ENCODE measurements at places on chromosomes 11 and 22.

DNA sequence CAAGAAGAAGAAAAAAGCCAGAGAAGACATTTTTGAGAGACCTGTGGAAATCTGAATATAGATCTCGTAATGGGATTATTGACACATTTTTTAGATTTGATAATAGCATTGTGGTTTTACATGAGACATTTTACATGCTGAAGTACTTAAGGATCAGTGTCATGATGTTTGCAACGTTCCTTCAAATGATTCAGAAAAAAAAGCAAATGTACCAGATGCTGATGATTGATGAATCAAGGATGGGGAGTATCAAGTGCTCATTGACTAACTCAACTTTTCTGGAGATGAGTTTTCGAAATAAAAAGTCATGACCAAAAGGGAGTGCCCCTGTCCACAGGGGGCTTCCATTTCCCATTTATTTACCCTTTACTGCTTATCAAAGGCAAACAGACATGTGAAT, 207.0 kb upstream of the SORL1-AS1 start:
- H3K4me1 ChIP-seq: peaks cover 6% of the 10 kb centered on the region
- H3K27ac ChIP-seq: no peak overlapping the region
- no peaks in the 10 kb centered on the region for H3K27me3 ChIP-seq
- H3K4me3 ChIP-seq: no peak overlapping the region

GRCh38 chr22:42001706-42002105, 3.1 kb downstream of the WBP2NL start:
- no peaks in the 10 kb centered on the region for H3K27me3 ChIP-seq
- peaks cover 21% of the 10 kb centered on the region for H3K4me1 ChIP-seq
- H3K4me3 ChIP-seq: no peak overlapping the region
- H3K36me3 ChIP-seq: no peaks in the 10 kb centered on the region

DNA sequence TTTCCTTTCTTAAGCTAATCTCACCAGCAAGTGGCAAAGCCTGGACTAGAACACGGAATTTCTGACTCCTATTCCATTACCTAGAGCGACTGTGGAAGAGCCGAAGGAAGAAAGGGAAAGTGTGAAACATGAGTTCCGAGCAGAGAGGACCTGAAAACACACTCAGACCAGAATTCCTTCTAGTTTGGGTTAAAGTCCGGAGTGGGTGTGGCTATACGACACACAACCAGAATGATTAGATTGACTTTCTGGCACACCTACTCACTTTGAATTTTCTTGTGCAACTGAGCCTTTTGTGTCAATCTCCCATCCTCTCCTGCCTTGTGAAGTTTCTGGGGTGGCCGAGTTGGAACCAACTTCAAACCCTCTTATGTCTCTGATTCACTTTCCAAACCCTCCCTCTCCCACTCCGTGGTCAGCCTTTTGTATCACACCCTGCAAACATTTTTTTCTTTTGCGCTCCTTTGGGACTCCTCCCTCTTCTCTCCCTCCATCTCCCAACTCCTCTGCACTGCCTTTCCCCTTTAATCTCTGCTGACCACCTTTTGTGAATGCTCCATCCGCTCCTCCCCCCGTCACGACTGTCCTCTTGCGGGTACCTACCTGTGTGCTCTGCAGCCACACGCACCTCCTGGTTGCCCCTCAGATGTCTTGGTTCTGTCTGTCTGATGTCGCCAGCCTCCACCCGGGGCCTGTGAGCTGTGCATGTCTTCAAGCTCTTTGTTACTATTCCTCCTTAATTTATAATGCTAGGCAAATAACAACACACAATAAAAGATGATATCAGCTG, 86.3 kb upstream of the BLID start:
- H3K4me3 ChIP-seq: no peak overlapping the region
- H3K27ac ChIP-seq: no peak overlapping the region
- H3K27me3 ChIP-seq: no peaks in the 10 kb centered on the region
- no peak for DNase-seq
- no peaks in the 10 kb centered on the region for H3K36me3 ChIP-seq

GRCh38 chr11:66224226-66224855, 44.1 kb upstream of the RAB1B start:
- H3K4me3 ChIP-seq: no peak overlapping the region
- H3K27me3 ChIP-seq: no peaks in the 10 kb centered on the region
- peaks cover 11% of the 10 kb centered on the region for H3K4me1 ChIP-seq
- DNase-seq: no peak
- H3K27ac ChIP-seq: no peak overlapping the region
